T-helper 1 cell (primary cell): ENCODE measurements at places on chromosomes 4 and X.

GRCh38 chr4:180669680-180670079 lies 1573.5 kb upstream of the TENM3 start:
- DNase-seq: no peak

DNA sequence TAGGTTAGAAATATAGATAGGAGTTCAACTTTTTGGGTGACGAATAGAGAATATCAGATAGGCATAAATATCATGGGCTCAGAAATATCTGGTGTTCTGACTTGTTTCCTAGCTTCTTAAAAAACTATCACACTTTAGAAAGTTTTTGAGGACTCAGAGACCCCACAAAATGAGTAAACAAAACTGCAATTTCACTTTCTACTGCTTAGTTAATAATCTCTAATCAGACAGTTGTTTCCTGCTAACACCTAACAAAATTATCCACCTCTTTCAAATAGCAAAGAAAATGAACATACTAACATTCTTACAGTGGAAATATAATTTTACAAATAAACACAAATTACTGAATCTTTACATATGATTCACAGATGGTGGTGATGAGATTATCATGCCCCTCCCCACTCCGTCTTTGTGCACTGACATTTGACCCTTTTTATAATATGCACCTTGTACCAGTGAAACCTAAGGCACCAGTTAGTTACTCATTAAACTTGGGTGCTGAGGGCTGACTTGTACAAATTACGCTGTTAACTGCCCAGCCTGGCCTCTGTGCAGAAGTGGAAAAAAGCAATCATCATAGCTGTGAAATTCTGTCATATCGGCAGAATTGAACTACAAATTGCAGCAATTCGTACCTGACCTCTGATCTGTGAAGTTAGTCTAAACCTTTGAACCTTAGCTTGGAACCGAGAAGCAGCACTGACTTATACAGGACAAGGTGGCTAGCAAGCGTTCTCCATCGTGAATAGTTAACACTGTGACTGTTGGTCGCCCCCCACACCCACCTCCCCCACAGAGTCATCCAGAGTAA lies 138.7 kb downstream of the CHRNA9 start:
- DNase-seq: no peak

DNA sequence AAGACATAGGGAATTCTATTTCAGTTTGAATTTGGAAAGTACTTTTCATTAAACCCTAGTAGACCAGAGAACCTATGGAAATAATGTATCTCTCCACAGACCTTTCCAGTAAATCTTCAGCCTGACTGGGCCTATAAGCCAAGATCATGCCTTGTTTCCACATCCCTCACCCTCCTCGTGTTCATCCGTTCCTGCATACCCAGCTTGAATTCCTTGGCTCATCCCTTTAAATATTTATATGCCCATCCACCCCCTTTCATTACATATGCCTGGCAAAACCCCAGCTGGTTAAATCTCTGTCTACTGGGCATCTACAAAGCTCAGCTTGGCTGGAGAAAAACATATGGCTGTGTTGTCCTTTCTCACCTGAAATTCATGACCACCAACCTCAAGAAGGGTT lies 32.4 kb downstream of the SLC2A9 start:
- DNase-seq: no peak

GRCh38 chrX:13506574-13506973 lies 62.8 kb upstream of the EGFL6 start:
- DNase-seq: peak; percentile 33

DNA sequence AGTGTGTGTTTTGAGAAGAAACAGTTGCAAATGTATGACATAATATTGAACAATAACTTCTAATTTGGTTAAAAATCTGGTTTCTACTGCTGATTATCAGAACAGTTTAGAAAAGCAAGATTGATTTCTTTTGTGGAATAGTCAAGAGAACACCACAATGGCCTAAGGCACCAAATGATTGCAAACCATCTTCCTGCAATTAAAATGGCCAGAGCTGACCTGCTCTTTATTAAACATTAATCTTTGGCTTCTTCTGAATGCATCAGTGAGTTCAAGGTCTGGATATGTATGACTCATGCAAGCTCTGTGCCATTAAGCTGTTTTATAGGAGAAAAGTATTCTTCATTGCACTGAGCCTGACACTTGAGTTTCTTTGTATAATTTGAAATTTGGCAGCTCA lies 107.8 kb upstream of the PDHA2 start:
- DNase-seq: no peak

- no peak for DNase-seq
Observed at GRCh38 chr4:179692222-179692621, 2250.0 kb upstream of the AGA start.

GRCh38 chr4:1374706-1375045 lies 27.7 kb downstream of the UVSSA start:
- no peak for DNase-seq

DNA sequence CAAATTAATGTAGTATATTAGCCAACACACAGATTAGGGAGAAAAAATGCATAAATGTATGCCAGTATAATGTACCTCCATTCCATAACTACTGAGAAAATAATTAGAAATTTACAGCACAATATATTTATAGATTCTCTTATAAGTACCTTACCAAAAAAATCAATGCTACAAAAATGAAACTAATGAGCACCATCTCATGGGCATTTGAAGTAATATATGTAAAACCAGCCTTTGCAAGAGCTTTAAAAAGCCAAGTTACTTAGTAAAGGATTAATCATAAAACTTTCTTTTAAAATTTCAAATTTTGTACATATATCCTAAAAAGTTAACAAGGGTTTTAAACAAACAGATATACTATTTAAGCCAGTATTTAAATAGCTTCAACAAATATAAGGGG lies 43.2 kb downstream of the LRBA start:
- no peak for DNase-seq
